ENCODE measurements at places on chromosomes 7 and 10.

DNA sequence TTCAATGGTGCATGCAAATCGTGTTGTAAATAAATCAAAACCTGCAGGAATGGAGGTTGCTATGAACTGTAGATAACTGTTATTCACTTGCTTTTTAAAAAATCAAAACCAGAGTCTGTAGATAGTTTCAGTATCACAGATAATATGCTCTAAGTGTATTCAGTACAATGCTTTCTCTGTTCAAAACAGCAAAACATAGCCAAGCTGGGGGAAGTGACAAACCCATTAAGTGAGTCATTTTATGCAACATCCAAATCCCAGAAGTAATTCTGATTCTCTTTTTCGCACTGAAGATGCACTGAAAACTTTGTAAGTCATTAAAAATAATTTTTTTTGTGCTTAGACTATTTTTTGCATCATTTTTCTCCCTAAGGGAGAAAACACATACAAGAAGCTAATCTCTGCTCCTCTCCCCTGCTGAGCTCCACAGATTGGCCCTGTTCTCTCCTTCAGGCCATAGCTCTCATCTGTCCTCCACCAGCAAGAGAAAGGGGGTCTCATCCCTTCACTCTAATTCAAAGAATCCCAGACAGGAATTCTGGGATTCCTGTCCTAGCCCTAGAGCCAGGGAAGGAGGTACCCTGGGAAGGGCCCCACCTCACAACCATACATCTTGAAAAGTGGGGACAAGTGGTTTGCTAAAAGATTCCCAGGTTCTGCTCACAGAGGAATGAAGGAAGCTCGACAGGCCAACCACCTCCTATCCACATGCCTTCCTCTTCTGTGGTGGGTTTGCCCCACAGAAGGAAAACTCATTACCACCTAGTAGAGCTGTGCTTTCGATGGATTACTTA lies 4.9 kb downstream of the PRTFDC1 start:
- DNase-seq: no peak

- no peak for DNase-seq
These were observed 24.1 kb upstream of the SFRP5 start for GRCh38 chr10:97795886-97796285.

GRCh38 chr7:978049-978346 lies 2.6 kb upstream of the COX19 start:
- DNase-seq: no peak

DNA sequence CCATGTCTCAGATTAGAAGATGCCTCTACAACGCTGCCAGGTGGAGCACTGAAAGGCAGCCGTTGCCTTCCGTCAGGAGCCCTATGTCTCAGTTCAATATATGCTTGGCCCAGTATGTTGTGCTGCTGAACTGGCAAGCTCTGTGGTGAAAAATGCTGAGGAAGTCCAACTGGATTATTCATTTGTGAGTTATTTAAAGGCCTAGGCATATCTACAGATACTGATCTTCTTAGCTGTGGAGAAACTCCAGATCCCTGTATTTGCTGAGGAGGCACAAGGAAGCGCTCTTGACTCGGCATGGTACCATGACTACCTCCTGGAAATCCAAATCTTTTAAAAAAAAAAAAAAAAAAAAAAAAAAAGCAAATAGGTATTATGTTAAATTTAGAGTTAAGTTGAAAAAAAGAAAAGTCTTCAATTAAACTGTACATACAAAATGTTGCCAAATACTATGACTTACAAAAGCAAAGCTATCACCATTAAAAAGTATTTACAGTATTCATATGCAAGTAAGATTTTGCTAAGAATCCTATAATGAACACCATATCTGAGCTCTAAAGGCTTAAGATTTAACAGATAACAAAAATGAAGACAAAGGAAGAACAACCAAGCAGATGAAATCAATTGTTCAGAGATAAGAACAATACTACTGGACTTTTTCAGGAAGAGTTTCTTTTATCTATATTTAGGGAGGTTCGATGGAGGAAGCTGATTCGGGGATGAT lies 152.4 kb downstream of the GALNT11 start:
- no peak for DNase-seq

DNA sequence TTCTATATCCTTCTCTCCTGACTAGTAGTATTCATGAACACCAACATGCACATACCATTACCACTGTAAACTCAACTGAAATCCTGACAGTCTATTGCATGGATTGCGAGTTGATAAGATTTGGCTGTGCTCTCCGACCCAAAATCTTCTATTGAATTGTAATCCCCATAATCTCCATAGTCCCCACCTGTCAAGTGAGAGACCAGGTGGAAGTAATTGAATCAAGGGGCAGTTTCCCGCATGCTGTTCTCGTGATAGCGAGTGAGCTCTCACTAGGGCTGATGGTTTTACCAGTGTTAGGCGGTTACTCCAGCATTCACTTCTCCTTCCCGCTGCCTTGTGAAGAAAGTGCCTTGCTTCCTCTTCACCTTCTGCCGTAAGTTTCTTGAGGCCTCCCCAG lies 261.8 kb downstream of the PHF14 start:
- no peak for DNase-seq

DNA sequence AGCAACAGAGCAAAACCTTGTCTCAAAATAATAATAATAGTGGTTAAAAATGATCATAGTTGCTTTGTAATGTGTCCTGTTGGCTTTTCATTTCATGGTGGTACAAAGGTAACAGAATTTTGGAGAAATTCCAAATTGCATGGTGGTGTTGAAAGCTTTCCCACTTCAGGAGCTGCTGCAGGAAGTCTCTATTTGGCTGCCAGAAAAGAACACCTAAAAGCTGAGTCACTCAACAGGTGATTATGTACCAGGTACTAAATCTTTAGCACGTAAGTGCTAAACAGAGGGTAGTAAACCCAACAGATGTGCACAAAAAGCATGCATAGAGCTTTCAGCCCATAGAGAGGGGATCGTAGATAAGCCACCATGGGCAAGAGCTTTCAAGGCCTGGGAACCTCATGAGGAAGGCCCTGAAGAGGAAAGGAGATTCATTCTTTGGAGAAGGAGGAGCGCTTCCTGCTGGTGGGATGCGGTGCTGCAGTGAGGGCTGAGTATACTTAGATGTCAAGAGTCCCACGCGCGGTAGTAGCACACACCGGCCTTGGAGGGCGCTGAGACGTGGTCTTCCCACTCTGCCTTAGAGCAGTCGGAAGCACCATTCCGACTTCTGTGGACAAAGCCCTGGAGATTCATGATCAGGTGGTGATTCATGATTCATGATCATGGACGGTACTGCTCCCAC lies 118.7 kb downstream of the RALA start:
- DNase-seq: peak; percentile 52

DNA sequence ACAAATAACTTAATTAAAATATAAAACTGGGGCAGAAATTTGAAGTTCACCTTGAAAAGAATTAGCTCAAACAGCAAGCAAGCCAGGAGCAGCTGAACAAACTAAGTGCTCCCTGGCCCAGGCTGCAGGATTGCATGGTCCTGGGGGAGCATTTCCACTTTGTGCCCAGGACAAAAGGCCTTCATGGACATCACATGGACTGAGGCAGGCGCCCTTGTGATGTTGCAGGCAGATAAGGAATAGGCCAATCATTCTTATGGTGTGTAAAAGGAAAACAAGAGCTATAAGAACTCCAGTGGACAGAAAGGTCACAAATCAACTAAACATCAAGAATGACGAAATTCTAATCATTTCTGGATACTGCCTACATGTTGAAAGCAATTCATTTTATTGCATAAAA lies 17.5 kb upstream of the TECTB start:
- no peak for DNase-seq

- no peak for DNase-seq
These were observed 130.0 kb downstream of the TES start for GRCh38 chr7:116340201-116340847.

- no peak for DNase-seq
These were observed 53.7 kb upstream of the DOCK1 start for GRCh38 chr10:126851414-126852108.

DNA sequence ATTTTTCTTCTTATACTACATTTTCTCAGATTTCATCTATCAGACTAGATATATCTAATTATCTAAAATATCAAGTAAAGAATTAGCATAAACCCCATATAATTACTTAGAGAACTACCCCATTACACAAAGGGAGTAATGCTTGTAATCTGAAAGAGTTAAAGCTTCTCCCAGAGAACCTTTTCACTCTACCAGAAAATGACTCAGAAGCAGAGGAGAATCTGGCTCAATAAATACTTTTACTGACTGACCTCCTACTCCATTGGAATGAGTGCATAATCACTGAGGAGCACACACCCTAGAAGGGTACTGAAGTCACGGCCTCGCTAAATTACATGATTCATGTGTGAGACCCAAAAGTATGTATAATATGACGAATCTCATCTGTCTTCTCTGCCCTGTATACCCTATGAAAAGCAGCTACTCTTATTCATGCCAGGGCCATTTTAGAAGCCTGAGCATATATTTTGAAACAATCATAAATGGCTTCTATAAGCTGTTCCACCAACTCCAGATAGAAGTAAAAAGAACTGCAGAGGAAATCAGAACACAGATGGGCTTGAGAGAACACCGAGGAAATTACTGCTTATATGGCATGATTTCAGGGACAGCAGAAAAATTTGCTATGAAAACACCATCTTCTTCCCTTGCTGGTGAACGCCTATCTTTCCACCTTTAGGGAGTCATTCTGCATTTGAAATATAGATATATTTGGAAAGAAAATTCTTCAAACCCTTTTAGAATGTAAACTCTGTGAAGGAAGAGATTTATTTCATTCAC lies 32.7 kb downstream of the DNMBP start:
- DNase-seq: no peak

- no peak for DNase-seq
These were observed 208.4 kb downstream of the DIP2C start for GRCh38 chr10:480928-481552.

- DNase-seq: no peak
These were observed 27.1 kb downstream of the ACSM6 start for GRCh38 chr10:95221124-95221523.

Data from NCI-H2029 treated with DMSO at 0.1 percent for 48 hours (cell line).